ENCODE measurements at places on chromosomes 1 and 21.
A peak's percentile ranks its signal among the peaks of the same experiment; 100 is the strongest.

DNA sequence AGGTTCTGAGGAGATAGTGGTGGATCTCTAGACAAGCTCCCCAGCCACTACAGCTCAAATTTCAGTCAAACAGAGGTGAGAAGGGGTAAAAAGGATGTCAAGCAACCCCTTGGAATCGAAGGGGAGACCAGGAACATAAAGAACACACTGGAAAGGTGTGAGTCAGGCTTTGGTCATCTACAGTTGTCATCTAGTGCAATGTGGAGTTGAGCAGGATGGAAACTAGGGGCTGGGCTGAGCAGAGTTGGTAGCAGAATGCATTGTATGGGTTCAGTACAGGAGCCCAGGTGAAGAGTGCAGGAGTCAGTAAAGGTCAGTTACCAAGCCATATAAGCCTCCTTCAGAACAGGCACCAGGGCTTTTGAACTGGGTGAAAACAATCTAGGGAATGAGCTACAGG is 52.7 kb upstream of the VAV3 start:
- DNase-seq, result no peak

- no peak for DNase-seq
Observed at GRCh38 chr1:211547710-211548109, 31.3 kb downstream of the SLC30A1 start.

DNA sequence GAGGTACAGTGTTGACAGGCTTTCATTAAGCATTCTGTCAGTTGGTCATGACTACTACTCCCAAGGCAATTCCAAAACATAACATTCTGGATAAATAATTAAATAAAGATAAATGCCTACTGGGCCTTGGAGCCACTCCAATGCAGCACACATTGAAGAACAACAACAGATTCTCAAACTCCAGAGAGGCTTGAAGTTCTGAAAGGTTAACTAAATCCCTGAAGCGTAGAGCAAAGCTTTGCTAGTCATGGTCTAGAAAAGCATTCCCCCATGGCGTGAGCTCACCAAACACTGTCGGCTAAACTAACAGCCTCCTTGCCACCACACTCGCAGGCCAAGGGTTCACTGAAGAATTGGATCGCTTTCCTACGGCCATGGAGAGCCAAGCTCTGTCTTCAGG is 268.0 kb downstream of the ATG4C start:
- DNase-seq, result no peak

DNA sequence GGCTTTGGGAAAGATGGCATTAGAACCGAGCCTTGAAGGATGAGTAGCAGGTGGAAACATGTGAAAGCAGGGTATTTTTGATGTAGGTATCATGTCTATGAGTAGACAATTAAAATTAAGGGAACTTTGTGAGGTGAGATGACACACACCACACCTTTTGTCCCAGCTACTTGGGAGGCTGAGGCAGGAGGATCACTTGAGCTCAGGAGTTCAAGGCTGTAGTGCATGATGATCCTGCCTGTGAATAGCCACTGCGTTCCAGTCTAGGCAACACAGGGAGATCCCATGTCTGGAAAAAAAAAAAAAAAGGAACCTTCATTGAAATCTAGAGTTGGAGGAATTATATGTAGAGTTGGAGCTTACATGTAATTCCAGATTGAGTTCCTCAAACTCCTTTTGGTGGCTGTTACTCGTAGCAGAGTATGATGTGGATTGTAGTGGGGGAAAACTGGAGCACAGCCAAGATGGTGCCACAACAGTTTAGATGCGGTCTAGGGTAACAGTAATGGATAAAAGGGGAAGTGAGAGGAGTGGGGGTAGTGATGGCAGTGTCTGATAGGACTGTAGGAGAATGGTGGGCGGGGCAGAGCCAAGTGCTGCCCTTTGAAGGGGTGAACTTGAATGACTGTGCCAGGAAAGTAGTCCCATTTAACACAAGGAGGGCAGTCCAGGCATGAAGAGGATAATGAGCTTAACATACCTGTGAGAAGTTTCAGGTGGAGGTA is 17.4 kb downstream of the AK4 start:
- peak; percentile 98 for DNase-seq

DNA sequence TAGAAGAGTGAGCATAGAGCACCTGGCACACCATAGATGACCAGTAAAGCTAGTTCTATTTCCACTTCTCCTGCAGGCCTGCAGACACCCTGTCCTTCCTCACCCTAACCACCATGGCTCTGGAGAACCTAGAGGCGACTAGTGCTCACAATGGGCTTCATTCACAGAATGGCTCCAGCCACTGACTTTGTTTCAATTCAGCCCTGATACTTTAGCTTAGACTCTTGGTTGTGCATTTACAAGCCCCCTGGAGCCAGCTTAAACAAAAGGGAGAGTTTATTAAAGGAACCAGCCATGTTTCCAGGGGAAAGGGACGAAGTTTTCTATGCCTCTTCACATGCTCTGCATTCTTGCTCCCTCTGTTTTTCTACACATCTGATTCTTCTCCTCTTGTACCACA is 123.7 kb downstream of the NAV1 start:
- no peak for DNase-seq

- peak; percentile 30 for DNase-seq
Observed at GRCh38 chr21:42674351-42674940, 21.0 kb downstream of the PDE9A start.

- no peak for DNase-seq
Observed at GRCh38 chr1:22556391-22557104, 6.7 kb upstream of the EPHA8 start.

GRCh38 chr1:64223329-64224151 is 20.1 kb downstream of the UBE2U start:
- DNase-seq, result peak; percentile 77

GRCh38 chr1:41280202-41281032 is 38.3 kb upstream of the SCMH1 start:
- DNase-seq, result peak; percentile 12

- no peak for DNase-seq
Observed at GRCh38 chr1:245537992-245538391, 383.2 kb downstream of the KIF26B start.

All from hematopoietic multipotent progenitor cell treated with erythropoietin and hydrocortisone succinate and interleukin-3 and kit ligand, for 4 days (in vitro differentiated cells).